NCI-H2171 (cell line): ENCODE measurements at places on chromosomes 12 and 14.

DNA sequence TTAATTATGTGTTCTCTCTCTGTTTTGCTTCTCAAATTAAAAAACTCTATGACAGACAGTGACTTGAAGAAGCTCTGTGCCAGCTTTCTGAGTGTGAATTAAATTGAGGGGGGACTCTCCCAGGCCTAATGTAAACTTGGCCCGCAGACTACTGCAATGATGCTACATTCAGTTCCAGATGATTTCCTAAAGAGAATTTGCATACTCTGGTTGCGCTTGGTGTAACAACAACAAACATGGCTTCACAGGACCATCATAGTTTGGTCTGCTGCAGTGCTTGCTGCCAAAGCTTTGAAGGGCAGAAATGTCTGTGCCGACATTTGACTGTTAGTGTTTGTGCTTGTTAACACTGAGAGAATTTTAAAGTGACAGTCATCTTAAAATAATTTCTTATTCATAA lies 25.0 kb downstream of the CFAP54 start:
- no peak for DNase-seq

GRCh38 chr12:54251667-54252284 lies 28.1 kb downstream of the CBX5 start:
- DNase-seq, result no peak

DNA sequence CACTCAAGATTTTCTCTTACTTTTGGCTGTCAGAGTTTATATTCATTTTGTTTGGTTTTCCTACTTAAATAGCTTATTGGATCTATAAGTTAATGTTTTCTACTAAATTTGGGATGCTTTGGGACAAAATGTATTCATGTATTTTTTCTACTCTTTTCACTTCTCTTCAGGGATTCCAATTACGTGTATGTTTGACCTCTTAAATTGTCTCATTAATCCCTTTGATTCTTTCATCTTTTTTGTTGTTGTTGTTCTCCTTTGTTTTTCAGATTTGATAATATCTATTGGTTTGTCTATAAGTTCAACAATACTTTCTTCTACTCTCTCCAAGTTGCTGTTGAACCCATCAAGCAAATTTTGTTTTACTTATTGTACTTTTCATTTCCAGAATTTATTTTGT lies 34.2 kb downstream of the PMCH start:
- DNase-seq, result no peak

- no peak for DNase-seq
Observed at GRCh38 chr12:109912855-109913321, 12.8 kb downstream of the TCHP start.

- DNase-seq, result no peak
Observed at GRCh38 chr14:34935488-34935887, 47.3 kb upstream of the SRP54 start.

DNA sequence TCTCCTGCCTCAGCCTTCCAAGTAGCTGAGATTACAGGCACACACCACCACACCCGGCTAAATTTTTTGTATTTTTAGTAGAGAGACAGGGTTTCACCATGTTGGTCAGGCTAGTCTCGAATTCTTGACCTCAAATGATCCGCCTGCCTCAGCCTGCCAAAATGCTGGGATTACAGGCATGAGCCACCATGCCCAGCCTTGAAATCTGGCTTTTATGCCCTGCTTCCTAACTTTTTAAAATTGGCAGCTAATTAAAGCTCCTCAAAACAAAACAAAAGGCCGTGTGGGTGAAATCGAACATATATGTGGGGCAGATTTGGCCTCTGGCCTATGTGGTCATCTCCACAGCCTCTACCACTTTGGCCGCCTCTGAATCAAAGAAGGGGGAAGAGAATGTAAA lies 37.9 kb downstream of the KCTD10 start:
- DNase-seq, result no peak

DNA sequence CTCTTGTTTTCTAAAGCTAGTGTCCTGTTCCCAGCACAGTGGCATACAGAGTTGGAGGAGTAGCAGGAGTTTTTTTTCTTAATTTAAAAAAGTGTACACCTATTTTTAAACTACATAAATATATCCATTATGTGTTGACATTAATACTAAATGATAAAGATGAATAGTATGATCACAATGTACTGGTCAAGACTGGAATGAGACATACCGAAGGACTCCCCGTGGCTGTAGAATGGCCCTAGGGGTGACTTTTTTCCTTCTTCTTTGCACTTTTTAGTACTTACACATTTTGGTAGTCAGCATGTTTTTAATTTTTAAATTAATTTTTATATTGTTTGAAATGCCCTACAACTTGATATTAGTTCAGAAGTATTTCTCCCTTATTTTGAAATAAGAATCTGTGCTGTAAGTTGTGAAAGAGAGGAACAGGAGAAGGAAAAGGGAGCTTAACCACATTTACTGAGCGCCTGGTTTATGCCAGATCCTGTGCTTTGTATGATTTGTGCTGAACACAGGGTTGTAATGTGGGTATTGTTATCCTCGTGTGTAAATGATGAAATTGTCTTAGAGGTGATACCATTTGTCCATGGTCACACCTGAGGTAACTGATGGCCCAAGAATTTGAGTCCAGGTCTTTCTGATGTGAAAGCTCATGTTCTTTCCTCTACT lies 136.5 kb downstream of the TGFB3 start:
- DNase-seq, result no peak

DNA sequence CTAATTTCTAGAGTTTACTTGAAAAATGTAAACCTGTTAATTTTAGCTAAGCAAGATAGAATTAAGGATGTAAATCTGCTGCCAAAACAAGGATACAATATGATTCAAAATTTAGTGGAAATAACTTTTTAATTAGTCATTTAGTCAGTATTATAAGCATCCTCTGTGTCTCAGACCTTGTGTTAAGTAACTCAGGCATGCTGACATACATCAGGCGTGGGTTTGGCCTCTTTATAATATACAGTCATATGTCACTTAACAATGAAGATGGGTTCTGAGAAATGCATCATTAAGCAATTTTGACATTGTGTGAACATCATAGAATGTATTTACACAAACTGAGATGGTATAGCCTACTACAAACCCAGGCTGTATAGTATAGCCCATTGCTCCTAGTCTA lies 386.9 kb downstream of the ZFP36L1 start:
- no peak for DNase-seq

GRCh38 chr12:125092872-125093680 lies 27.8 kb downstream of the AACS start:
- no peak for DNase-seq

DNA sequence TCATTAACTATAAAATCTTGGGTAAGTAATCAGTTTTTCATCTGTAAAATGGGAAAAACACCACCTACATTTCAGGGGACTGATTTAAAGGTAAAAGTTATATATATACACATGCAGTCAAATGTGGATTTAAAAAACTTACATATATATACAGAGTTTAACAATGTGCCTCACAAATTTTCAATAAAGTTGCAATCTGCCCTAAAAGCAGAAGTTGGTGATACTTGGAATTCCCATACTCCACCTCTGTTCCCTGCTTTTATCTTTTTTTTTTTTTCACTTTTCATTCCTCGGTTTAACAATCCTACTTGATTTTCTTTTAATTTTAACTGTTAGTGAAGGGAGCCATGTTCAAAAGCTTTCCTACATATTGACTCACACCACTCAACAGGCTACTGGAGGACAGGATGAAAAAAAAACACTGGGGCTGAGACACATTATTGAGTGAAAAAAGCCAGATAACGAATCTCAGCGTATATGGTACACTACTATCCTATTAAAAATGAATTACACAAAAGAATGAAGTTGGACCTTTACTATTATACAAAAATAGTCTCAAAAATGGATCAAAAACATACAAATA lies 24.3 kb downstream of the SPPL3 start:
- no peak for DNase-seq

GRCh38 chr14:98227727-98228111 lies 1044.3 kb downstream of the BCL11B start:
- no peak for DNase-seq

DNA sequence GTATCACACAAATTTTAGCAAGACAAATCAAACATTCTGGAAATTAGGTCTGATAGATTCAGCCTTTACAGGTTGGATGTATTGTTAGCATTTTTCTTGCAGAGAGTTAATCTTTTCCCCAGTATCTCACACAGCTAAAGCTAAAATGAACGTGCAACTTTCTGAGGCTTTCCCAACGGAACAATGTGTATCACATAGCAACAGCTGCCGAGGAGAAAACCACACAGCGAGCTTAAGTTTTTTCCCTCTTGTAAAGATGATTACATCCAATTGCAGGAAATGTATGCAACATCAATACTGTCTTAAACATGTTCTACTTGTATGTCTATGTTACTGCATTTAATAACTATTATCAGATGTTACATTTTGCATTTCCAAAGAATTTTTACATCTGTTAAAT lies 182.2 kb downstream of the CCDC59 start:
- DNase-seq, result peak; percentile 46

- no peak for DNase-seq
Observed at GRCh38 chr14:105200074-105200473, 19.0 kb upstream of the NUDT14 start.

DNA sequence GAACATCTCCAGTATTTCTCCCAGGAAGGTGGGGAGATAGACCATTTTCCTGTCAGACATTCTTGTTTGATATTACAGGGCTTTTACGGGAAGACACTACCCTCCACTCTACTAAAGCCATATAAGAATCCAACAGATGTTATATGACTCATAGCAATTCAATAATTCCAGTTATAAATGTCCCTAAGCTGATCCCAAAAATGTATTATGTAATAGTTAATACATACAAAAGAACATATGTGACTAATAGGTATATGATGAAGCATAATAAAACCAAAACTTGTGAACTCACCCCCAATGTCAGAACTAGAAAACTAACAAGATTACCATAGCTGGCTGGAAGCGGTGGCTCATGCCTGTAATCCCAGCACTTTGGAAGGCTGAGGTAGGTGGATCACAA lies 84.2 kb downstream of the EFCAB11 start:
- DNase-seq, result no peak

DNA sequence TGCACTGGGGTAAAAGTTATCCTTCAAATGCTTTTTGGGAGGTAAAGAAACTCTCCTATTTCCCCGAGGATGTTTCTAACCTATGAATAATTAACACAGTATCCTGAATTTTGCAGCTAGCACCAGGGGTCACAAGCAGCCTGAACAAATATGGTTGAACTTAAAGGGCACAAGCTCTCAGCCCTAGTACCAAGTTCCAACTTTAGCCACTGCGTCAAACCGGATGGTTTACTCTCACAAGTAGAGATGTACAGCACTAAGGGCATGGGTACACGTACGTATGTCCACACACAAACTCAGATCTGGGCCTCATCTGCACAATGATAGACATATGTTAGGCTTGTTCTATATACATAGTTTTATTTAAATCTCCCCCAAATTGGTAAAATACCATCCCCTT lies 4.7 kb downstream of the CCDC88C start:
- DNase-seq, result no peak

GRCh38 chr12:14664434-14665023 lies 31.9 kb downstream of the GUCY2C start:
- DNase-seq, result no peak

DNA sequence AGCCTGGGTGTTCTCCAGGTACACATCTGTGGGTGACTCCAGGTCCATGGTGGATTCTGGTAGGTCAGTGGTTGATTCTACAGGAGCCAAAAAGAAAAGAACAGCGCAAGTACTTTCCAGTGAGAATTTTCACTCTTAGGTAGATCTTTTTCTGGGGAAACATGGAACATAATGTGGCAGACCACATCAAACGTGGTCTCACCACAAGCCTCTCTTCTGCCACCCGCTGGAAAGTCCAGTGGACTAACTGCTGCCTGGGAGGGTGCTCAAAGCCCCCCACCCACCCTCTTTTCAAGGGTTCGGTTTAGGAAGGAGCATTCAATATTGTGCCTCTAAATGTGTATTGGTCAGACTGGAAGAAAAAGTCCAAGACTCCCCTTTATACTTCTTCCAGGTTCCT lies 36.1 kb upstream of the PRB2 start:
- DNase-seq, result no peak

DNA sequence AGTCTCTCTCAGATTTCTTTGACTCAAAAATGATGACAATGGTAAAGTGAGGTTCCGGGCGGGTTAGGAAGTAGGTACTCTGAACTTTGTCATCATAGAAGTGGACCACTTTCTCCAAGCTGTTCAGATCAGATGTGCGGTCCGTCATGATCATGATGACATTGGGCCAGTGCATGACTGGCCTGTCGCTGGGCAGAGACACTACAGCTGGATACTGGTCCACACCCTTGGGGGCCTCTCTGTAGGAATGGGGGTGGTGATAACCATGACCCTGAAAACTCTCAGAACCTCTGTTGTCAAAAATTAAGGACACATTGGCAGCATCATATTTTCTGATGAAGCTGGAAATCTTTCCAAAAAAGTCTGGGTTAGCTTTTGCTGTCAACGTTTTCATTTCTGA lies 28.2 kb downstream of the KICS2 start:
- DNase-seq, result no peak

DNA sequence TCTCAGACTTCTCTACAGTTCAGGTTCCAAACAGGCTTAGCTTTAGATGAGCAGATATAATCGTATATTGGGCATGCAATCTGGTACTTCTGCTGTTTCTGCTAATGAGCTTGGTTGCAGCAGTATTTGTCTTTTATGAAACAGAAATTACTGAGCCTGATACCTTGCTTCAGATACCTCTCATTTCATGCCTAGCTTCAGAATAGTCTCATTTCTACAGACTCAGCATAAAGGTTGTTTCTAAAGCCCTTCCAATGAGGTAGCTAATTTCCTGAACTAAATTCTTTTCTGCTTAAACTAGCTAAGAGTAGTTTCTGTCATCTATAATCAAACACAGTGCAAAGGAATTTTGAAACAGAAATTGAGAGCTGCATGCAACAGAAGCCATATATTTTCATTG lies 275.0 kb upstream of the KITLG start:
- DNase-seq, result no peak
